ENCODE measurements at places on chromosomes 11 and 22.

DNA sequence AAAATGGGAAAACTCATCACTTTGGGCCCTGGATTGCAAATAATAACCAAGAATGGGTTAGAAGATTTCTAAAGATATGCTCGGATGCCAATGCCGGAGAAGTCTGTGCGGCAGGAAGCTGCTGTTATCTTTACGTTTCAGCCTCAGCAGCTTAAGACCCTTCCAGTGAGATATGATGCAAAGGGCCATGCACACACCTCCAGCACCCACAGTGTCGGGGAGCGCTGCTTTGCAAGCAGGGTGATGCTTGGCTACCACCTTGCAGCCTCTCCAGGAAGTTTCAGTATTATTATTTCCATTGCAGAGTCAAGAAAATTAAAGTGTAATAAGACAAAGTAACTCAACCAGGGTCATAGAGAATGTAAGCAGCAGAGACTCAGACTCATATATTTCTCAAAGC is 37.3 kb downstream of the LARGE1 start:
- DNase-seq, result no peak

GRCh38 chr11:57255618-57256017 is 18.6 kb upstream of the APLNR start:
- no peak for DNase-seq

DNA sequence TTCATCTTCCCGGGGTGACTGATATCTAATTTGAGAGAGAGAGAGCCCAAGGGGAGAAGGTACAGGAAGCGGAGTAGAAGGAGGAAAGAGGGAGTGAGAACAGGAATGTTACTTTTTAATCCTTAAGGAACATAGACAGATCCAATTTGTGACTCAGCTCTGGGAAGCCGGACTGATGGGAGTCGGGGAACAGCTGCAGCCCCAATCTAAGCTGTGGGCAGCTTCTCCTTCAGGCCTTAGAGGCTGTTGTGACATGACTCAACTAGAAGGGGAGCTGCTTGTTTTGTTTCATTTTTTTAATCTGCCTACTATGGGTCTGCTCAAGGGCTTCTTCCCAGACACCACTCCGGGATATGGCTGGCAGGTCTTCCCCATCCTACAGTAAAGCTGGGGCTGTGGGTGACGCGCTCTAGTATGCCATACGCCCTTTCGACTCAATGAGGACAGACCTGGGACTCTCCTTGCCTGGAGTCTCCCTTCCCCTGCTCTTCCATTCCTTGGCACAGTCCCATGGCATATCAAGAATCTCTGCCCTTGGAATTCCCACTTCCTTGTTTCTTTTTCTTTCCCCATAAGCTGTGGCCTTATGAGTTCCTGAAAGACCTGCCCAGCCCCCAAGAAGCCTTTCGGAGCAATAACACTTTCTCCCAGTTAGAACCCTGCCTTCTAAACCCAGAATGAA is 103.3 kb upstream of the AKIP1 start:
- no peak for DNase-seq

GRCh38 chr11:63986156-63986931 is at the start of gene OTUB1:
Gene OTUB1, plus strand, starts transcription at chr11:63986438. Its CDS starts 19 bp downstream, at chr11:63986457.
- peak; percentile 93 for DNase-seq

GRCh38 chr11:121105063-121105480 is 4.0 kb downstream of the TECTA start:
- DNase-seq, result no peak

GRCh38 chr11:9955391-9955790 is 291.5 kb downstream of the SWAP70 start:
- no peak for DNase-seq

DNA sequence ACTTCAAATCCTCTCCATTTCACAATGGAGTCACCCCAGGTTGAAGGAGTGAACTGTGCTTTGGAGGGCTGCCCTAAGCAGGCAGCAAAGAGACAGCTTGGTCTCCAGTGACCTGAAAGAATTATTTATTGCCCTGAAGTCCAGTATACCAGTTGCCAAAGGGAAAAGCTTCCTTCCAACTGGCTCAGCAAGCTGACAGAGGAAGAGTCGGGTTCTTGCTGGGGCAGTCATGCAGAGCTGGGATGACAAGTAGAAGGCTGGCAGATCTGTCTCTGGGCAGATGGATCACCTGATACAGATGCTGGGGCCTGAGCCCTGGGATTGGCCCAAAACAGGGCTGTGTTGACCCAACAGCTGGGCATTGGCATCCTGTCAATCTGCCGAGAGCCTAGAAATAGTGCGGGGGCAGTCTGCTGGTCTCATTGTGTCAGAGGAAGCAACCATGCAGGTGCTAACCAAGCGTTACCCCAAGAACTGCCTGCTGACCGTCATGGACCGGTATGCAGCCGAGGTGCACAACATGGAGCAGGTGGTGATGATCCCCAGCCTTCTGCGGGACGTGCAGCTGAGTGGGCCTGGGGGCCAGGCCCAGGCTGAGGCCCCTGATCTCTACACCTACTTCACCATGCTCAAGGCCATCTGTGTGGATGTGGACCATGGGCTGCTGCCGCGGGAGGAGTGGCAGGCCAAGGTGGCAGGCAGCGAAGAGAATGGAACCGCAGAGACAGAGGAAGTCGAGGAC is at the start of gene THRSP:
Gene THRSP (plus strand): TSS at position 422 of the 742 bp plus-strand sequence. CDS start 21 bp downstream, at position 443.
- no peak for DNase-seq

- no peak for DNase-seq
Measured at GRCh38 chr11:103272876-103273275, 163.7 kb downstream of the DYNC2H1 start.

DNA sequence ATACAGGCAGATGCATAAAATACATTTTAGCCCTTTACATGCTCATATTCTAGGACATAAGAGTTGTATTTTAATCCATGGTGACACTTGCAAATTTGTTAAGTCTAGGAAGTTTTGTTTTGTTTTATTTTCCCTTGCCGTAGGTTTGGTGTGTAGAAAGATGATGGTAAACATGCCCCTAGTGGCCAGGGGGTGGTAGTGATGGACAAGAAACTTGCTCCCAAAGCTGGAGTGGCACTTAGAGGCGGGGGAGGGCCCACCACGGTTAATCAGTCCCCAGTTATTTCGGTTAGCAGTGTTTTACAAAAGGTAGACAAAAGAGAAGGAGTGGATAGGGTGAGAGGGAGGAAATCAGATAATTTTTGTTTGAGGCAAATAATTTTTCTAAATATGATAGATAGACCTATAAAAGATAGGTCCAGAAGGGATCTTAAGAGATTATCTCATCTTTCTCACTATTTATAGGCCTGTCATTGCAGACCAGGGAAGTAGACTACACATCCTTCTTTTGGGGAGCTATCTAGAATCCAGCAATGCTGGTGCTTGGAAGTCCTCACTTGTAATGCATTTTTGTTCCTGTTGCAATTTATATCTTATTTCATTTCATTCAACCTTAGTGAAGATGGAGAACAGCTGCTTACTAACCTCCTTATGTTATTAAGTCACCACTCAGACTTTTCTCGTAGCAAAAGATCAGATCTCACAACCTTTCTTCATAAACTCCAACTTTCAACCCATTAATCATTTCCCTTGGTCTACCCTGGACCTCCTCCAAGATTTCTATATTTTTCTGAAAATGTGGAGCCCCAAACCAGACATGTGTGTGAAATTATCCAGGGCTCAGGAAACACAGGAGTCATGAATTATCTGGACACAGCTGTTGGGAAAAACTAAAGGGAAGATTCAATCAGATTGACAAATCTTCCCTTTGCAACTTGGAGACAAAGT is 5.9 kb upstream of the BDNF start:
- peak; percentile 34 for DNase-seq

- DNase-seq, result no peak
Measured at GRCh38 chr11:82858133-82858532, 42.1 kb downstream of the PRCP start.

- no peak for DNase-seq
Measured at GRCh38 chr11:121636800-121637176, 184.0 kb upstream of the SORL1-AS1 start.

Measured in GM12865 (cell line).